IPS DF 19.7 (cell line): ENCODE measurements at places on chromosomes 5 and 9.
A peak's percentile ranks its signal among the peaks of the same experiment; 100 is the strongest.

DNA sequence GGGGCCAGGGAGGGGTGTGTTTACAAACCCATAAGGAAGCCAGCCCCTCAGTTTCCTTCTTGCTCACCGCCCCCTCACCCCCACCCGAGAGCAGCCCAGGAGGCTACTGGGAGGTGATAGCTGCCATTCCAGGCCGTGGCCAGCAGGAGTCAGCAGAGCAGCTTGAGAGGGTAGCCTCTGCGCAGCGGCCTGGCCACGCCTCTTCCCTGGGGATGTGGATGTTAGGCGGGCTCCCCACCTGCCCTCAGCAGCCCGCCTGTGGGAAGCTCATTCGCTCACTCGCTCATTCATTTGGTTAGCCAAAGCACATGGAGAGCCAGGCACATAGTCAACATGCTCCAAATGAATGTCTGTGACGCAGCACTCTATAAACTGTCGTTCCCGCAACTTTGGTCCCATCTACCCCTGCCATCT lies 6.1 kb upstream of the DPM2 start:
- DNase-seq, result peak; percentile 63

DNA sequence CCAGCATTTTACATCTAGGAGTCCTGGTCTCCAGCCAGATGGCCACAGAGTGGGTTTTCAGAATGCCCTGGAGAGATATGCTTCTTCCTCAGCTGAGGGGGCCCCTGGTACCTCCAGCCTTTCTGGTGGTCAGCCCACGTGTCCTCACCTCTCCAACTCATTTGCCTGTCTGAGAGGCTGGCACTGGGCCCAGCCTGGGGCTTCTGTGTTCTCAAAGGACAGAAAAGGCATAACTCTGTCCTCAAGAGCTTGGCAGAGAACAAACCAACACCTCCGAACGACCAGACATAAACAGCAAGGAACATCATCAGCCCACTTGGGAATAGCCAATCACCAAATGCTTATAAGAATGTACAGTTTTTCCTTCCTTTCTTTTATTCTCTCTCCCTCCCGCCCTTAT lies 17.1 kb downstream of the ENG start:
- no peak for DNase-seq

GRCh38 chr5:32760091-32760509 lies 49.0 kb downstream of the NPR3 start:
- no peak for DNase-seq

GRCh38 chr9:129322022-129322621 lies 144.1 kb upstream of the IER5L start:
- no peak for DNase-seq
